ENCODE measurements at places on chromosomes 7 and 10.

DNA sequence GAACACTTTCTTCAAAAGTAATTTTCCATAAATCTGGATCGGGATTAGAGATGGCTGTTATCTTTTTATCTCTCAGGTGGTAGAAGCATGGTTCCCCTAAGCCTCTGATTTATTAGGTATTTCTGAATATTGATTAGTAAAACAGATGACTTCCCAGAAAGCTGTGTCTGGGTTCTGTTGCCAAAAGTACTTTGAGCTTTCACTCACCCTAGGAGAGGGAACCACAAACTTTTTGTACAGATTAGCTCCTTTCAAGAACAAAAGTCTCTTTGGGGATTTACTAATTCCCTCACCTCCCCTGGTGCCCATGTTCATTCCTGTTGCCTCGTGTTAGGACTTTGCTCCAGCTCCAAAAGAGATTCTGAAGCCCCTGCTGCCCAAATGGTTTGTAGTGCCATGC, 46.7 kb upstream of the STRIP2 start:
- ATAC-seq = no peak

- no peak for ATAC-seq
These were observed 53.6 kb downstream of the SEC61G start for GRCh38 chr7:54705436-54705835.

GRCh38 chr10:62166331-62167131, 102.1 kb downstream of the RTKN2 start:
- ATAC-seq = peak; percentile 52

DNA sequence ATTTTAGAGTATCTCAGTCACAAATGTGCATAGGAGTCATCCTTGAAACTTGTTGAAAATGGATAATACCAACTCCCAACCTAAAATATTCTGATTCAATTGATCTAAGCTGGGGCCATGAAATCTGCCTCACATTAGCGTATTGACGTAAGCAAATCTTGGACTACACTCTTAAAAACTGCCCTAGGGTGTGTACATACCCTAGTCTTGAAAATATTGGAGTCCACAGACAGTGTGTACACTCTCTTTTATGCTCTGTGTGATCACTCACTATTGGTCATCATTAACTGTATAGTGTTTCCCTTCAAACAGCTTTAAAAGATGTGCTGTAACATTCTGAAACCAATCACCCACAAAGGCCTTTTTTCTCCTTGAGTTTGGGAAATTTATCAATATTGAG, 102.9 kb upstream of the FERD3L start:
- ATAC-seq = no peak

DNA sequence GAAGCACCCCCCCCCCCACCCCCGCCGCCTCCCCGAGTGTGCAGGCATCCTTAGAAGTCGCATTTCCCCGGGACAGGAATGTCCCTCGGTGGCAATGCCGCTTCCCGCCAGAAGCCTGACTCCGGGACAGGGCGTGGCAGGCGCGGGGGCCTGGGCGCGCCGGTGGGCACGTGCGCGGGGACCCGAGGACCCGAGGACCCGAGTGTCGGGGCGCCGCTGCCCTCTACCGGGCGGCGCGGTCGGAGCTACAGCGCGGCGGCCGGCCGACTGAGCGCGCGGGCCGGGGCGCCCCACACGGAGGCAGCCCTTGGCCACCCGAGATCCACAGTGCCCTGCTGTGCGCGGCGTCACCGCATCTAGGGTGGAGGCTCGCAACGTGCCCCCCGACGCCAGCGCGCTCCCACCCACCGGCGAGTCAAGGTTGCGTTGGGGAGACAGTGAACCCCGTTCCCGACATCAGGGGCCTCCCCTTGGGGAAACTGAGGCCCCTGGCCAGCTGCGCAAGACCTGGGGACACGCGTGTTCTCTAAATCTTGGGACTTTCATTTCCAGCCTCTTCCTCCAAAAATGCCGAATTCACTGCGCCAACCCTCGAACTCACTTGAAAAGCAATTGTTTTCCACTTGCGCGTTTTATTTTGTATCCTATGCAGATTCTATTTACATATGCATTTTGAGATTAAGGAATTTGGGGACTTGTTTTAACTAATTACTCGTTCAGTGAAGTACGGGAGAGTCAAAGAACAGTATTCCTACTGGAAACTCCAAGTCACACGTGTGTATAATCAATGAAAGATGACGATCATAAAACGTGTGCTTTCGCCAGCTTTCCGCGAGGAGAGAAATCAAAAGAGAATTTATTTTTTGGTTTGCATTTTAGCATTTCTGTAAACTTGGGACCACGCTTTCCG, 3.1 kb upstream of the CUX1 start:
- ATAC-seq = peak; percentile 62

DNA sequence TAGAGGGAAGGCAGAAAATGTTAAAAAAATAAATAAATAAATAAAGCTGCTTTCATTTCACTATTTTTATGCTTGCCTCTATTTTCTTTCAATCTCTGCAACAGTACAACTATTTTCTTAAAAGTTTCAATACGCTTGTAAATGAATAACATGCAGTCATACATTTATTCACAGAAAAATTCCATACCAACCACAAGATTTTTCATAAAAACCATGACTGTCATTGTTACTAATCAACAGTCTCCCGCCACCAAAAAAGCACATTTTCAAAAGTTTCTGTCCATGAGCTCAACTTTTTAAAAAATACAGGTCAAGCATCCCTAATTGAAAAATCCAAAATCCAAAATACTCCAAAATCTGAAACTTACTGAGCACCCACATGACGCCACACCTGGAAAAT, 5.3 kb downstream of the PARD3 start:
- ATAC-seq = no peak

DNA sequence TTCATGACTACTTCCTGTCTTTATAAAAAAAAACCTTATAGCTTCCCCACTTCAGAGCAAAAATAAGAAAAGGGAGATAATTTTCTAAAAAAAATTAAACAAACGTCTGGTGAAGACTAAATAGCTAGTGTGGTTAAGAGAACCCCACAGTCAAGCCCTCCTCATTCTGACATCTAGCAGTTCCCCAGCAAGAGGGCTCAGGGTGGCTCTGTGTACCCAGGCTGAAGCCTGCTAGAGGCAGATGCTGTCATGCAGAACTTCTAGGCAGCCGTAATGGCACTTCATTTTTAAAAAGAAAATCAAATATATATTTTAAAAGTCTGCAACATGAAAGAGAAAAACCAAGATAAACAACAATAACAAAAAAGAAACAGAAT, 223.1 kb upstream of the KLF14 start:
- ATAC-seq = no peak

DNA sequence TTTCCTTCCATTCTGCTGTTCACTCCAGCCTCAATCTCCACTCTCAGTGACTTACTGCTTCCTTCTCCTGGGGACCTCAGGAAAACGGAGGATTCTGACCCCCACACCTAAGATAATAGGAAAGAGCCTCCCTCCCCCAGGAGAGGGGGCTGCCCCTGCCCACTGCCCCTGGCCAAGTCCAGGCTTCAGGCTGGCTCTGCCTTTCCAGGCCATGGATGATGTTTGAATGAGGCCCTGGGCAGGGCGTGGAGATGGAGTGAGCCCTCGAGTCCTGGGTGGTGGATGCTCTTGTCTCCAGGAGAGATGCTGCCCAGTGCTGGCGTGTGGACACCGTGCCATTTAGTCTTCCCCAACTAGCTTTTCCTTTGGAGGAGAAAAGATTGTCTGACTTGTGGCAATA, 106.9 kb downstream of the INSYN2A start:
- no peak for ATAC-seq

DNA sequence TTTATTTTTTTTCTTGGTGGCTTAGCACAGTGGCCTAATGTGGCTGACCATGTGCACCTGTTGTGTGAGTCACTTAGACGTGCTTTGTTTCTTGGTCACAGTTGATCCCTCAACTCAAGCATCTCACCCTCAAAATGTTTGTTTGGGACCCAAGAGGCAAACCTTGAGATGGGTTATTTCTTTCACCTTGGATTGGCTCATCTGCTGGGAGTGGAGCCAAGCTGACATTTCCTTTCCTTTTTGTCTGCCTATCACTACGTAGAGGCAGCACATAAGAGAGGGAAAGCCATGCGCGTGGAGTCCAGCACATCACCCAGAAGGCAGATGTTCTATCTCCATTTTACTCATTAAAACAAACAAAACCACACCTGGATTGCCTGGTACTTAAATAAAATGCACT, 6.4 kb upstream of the PRKCQ start:
- no peak for ATAC-seq
